H4 (cell line): ENCODE measurements at places on chromosomes 1 and 21. TPM values are rescaled to one million over a fixed set of nuclear protein-coding genes. Genes with fewer than 3 reads are reported as not detected.

GRCh38 chr1:185433667-185434066 is 116.6 kb upstream of the IVNS1ABP start:
- no peak for DNase-seq

GRCh38 chr1:67059346-67059745 is 5.4 kb upstream of the SLC35D1 start:
- DNase-seq = no peak

DNA sequence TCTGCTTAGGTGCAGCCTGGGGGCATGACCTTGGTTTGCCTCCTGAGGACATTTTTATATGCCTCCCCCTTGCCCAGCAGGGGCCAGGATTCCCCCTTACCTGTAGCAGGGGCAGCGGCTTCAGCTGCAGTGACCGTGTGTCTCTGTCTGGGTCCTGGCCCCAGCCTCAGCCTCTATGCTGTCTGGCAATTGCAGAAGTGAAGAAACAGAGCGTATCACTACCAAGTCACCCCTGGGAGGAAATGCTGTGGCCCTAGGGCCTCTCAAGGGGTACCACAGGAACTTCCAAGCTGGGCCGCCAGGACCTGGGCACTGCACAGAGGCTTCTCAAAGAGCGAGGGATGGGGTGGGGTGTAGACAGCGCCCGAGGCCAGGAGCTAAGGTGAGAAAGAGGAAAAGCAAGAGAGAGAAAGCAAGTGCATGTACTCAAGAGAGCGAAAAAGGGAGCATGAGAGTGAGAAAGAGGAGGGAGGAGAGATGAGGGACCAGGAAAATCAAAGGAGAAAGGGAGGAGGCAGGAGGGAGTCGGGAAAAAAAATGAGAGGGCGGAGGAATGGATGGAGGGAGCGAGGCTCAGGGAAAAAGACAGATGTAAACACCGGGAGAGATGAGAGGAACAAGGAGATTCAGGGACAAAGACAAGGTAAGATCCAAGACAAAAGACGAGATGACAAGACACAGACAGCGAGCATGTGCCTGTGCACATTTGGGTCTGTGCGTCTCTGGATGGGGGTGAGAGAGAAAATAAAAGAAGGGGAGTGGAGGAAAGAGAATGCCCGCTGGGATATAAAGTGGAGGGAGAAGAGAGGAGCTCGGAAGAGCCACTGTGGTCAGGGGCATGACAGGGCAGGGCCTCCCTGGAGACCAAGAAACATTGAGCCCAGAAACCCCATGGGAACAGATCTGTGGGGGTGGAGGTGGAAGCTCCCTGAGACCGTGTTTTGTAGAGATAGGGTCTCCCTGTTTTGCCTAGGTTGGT is at the start of gene PTAFR:
PTAFR (minus strand) TSS at position 199 of the 979 bp plus-strand sequence. CDS start 25,669 bp downstream, outside the sequence.
- no peak for DNase-seq

DNA sequence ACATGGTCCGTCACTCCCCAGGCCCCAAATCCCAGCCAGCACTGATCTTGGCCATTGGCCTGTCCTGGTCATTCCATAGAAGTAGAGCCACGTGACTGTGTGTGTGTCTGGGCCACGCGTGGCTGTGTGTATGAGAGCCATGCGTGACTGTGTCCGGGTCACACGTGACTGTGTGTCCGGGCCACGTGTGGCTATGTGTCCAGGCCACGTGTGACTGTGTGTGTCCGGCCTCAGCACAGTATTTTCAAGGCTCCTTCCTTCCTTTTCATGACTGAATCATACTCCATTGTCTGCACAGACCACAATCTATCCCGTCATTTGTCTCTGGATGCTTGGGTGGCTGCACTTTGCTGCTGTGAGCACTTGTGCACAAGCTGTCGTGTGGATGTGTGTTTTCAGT is 67.4 kb downstream of the SKI start:
- DNase-seq = no peak

DNA sequence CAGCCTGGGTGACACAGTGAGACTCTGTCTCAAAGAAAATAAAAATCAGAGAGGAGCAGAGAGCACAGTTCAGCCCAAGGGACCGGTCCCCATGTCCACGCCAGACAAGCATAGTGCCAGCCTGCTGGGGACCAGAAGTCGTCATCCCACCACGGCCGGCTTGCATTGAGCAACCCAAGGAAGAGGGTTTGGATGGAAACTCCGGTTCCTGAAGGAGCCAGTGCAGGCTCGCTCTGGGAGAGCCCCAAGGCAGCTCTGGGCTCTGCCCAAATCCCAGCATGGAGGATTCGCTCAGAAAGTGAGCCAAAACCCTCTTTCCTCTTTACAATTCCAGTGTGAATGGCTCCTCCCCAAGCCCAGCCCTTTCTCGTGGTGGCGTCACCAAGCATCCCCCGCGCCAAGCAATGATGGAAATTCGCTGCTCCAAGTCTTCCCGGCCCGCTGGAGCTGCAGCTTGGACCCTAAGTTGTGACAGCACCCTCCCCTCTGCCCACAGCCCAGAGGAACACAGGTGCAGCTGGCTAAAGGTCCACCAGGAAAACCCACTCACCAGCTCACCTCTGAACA is 64.1 kb upstream of the SLC25A33 start:
- DNase-seq = no peak

- DNase-seq = no peak
Measured at GRCh38 chr1:37872692-37873091, 13.3 kb upstream of the MTF1 start.

GRCh38 chr1:94901841-94902240 is 25.1 kb downstream of the CNN3 start:
- no peak for DNase-seq

- no peak for DNase-seq
Measured at GRCh38 chr1:248804771-248805681, 20.7 kb downstream of the SH3BP5L start.

- peak; percentile 54 for DNase-seq
Measured at GRCh38 chr1:24501371-24502064, 1.1 kb upstream of the RCAN3 start.

GRCh38 chr1:42777852-42778251 is 6.9 kb upstream of the TMEM269 start:
- DNase-seq = peak; percentile 42

DNA sequence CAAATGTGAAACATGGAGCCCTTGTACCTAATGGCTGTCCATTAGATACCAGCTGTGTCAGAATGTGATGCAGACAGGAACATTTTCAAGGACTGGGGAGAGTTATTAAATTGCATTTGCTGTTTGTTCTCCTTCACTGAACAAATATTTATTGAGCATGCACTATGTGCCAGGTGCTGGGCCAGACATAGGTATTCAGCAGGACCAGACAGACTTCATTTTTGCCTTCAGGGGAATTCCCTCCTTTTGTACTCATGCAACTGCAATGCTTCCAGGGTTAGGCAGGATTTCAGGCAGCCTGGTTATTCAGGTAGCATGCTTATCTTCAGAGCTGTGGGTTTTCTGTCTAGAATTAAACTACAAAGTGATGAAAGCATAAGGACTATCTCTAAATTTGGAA is 64.2 kb upstream of the SMYD2 start:
- no peak for DNase-seq

DNA sequence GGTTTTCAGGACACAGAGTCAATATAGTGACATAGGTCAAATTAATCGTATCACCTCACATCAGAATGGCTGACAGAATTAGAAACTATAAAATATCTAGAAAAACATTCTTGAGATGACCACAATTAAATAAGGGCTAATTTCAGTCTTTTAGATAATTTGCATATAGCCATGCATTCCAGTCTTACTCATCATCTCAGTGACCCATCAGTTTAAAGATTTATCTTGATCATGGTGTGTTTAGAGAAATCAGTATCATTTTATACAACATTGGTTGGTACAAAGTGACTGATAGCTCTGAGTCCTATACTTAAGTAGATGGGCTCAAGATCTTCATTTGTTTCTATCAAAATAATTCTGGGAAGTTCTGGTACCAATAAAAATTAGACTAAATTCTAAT is 262.3 kb upstream of the SNX7 start:
- no peak for DNase-seq

DNA sequence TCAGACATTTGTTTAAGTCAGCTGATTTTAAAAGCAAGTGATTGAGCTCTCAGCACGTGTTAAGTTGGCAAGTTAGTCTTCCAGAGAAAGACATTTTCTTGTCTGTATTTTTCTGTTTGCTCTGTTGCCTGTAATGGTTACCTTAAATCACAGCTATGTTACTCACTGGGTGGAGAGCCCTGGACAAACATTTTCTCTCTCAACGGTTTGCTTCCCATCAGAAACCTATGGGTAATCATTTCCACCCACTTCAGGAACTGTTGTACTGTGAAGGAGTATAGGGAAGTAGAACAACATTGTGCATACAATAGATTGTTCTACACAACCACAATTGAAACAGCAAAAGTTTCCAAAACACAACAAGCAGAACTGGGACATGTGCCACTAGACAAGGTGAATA is 113.9 kb upstream of the DPT start:
- no peak for DNase-seq

DNA sequence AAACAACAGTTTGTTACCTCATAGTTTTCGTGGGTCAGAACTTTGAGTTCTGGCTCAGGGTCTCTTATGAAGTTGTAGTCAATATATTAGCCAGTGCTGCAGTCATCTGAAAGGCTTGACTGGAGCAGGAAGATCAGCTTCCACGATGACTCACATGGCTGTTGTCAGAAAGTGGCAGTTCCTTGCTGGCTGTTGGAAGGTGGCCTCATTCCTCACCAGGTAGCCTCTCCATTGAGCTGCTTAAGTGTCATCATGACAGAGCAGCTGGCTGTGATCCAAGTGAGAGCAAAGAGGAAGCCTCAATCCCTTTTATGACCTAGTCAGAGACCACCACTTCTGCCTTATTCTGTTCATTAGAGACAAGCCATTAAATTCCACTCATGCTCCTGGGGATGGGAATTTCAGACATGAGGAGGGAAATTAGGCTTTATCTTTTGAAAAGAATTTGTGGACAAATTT is 5.6 kb downstream of the OSBPL9 start:
- DNase-seq = peak; percentile 82

- no peak for DNase-seq
Measured at GRCh38 chr1:20846461-20847374, 59.6 kb upstream of the HP1BP3 start.

GRCh38 chr1:27031235-27032118 is 18.8 kb upstream of the TENT5B start:
- DNase-seq = peak; percentile 74

- no peak for DNase-seq
Measured at GRCh38 chr1:53266038-53266437, 27.7 kb upstream of the MAGOH start.

GRCh38 chr1:193181536-193181935 is 4.9 kb downstream of the B3GALT2 start:
- DNase-seq = no peak

VHLL gene
- not detected in 2 replicates for total RNA-seq

PTGS2 gene
- 17.0 and 22.1 TPM in 2 replicates for total RNA-seq

ZSCAN20 gene
- 2.9 and 3.8 TPM in 2 replicates for total RNA-seq

PTAFR gene
- 0.04 TPM in 1 of 2 replicates, not detected in the other for total RNA-seq

PTGER3 gene
- 0.50 and 2.4 TPM in 2 replicates for total RNA-seq

BTBD8 gene
- 0.60 and 1.3 TPM in 2 replicates for total RNA-seq

WNT3A gene
- total RNA-seq = not detected in 2 replicates
